ENCODE measurements at places on chromosomes 7 and 10.

DNA sequence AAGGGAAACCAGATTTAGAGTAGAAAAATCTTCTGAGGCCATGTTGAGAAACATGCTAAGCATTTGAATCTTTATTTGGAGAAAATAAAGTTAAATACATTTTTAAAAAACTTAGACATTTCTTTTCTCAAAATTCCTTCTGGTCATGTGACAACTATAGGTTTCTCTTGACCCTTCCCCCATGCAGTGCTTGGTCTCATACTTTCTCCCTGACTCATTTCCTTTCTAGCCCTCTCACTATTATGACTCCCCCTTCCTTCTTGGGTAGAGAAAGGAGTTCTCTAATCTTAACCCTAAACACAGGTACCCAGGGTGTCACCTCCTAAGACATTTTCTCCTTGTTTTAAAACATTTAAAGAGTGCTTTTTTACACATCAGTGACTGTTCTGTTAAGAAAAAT, 179.5 kb upstream of the TMEM106B start:
- DNase-seq, result no peak

DNA sequence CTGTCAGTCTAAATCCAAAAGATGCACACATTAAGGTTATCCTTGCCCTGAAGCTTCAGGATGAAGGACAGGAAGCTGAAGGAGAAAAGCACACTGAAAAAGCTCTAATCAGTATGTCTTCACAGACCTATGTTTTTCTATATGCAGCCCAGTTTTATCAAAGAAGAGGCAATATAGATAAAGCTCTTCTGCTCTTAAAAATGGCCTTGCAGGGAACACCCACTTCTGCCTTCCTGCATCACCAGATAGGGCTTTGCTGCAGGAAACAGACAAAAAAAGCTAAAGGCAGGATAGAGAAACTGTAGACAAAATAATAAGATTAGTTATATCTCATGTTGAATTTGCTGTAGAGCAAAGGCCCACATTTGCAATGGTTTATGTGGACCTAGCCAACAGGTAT, 14.9 kb upstream of the IFIT1B start:
- DNase-seq, result no peak

- DNase-seq, result no peak
Measured at GRCh38 chr10:49656845-49657493, 22.5 kb upstream of the C10orf53 start.

DNA sequence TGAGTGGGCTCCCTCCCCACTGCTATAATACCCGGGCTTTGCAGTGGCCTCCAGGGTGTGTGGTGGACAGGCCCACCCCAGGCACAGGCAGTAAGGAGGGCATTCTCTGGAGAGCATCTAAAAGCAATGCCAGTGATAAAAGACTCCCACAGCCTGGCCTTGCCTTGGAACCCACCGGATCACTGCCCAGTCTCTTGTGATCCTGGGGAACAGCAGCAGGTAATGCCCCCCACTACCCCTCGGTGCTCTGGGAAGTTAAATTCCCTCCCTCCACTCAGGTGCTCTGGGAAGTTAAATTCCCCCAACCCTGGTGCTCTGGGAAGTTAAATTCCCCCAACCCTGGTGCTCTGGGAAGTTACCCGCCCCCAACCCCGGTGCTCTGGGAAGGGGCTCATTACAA, 565.2 kb downstream of the TCERG1L start:
- no peak for DNase-seq

DNA sequence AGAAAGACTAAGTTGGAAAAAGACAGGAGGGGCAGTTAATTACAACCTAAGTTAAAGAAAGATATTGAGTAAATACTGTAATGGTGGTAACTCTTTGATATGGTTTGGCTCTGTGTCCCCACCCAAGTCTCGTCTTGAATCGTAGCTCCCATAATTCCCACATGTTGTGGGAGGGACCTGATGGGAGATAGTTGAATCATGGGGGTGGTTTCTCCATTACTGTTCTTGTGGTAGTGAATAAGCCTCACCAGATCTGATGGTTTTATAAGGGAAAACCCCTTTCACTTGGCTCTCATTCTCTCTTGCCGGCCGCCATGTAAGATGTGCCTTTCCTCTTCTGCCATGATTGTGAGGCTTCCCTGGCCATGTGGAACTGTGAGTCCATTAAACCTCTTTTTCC, 143.8 kb downstream of the GRK5 start:
- no peak for DNase-seq

DNA sequence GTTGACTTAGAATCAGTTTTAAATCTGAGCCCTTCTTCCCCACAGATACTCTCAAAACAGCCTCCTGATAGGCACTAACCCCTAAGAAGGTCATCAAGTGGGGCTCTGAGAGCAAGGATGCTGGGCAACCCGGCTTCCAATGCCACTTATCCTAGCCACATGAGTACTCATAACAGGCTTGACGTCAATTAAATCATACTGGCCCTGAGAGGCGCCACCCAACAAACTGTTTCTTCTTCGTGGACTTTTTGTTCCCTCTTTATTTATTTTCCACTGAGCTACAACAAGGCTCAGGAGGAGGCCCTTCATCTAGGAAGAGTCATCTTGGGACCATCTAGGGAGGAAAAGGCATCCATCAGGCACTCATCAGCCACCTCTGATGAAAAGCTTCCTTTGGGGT, 255.9 kb downstream of the KCNMA1 start:
- DNase-seq, result no peak

DNA sequence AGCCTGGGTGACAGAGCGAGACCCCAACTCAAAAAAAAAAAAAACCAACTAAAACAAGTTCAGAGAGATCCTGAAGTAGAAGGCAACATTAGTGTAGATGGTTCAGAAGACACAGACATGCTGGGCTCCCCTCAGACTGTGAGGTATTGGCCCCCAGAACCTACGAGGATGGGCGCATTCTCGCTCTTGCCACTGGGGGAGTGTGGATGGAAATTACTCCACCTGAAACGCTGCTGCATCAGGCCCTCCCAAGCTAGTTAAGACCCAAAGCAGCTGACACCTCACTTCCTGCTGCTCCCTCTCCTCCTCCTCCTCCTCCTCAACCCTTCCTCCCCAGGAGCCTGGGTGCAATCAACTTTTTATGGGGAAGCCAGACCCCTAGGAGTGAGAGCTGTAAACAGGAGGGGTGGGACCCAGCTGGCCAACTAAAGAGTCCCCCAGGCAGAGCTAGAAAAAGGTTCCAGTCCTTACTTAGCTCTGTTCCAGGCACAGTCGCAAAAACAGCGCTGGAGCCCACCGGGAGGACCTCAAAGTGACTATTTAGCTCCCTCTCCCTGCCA, 7.4 kb downstream of the SH3PXD2A start:
- no peak for DNase-seq

- DNase-seq, result peak; percentile 53
Measured at GRCh38 chr7:36128448-36129047, 24.5 kb upstream of the EEPD1 start.

DNA sequence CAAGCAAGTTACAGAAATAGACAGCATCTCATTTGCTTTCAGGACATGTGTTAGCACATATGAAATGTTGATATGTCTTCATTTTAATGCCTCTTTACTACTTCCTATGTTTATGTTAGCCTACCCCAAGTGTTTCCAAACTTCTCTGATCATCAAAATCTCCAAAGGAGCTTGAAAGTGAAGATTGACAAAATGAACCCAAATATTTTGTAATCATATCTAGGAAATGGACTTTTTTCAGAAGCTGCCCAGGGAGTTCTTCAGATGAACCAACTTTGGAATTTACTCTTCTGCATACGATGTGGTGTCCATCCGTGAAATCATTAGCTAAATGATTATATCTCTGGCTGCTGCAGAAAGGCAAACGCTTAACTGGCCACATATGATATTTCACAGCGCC, 101.2 kb upstream of the AOAH start:
- DNase-seq, result no peak

GRCh38 chr7:53806119-53806518, 736.1 kb upstream of the VSTM2A start:
- DNase-seq, result no peak

DNA sequence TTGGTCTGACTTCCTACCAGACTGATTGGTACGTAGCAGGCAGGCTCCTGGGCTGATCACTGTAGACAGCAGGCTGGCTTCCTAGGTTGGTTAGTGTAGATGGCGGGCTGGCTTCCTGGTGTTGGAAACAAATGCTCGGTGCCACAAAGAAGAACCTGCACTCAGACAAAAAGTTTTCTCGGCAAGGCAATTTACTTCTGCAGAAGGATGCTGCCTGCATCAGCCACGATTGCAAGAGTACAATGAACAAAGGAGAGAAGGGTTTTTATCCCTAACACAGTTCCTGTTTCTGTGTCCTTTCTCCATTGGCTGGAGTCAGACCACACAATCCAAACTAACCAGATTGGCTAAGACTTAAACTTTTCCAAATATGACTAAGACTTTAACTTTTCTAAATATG, 123.6 kb upstream of the PPP2R2D start:
- no peak for DNase-seq

GRCh38 chr7:36438211-36438610, 48.5 kb downstream of the ANLN start:
- no peak for DNase-seq

DNA sequence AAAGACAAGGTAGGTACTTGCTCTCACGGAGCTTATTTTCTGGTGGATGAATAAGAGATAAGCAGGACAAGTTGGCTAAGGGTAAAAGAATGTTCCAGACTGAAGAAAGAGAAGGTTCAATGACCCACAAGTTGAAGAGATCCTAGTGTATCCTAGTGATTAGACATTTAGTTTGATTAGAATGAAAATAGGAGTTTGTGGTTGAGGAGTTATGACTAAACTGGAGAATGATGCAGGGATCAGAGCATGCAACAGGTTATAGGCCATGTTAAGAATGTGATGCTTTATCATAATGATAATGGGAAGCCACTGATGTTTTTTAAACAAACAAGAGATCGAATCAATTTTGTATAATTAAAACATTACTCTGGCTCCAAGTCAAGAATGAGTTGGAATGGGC, 357.2 kb downstream of the HPSE2 start:
- no peak for DNase-seq

DNA sequence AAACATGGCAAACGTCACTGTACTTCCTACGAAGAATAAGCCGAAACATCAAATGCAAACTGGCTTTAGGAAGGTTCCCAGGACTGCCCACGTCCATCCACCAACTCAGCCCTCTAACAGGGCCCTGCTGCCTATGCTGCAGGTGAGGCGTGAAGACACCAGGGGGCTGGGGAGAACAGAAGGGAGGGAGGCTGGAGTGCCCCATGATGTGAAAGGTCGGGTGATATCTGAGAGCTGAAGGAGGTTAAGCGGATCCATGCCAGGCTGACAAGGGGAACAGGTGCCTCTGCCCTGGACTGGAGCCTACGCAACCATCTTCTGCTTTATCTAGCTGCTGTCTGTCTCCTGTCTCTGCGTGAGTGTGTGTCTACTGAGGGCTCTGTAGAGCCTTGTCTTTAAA, 40.2 kb upstream of the ATP6V0A4 start:
- DNase-seq, result peak; percentile 19

GRCh38 chr7:102236592-102237287, 49.9 kb upstream of the SH2B2 start:
- peak; percentile 46 for DNase-seq

GRCh38 chr10:10959666-10960065, 58.0 kb upstream of the CELF2 start:
- DNase-seq, result no peak

DNA sequence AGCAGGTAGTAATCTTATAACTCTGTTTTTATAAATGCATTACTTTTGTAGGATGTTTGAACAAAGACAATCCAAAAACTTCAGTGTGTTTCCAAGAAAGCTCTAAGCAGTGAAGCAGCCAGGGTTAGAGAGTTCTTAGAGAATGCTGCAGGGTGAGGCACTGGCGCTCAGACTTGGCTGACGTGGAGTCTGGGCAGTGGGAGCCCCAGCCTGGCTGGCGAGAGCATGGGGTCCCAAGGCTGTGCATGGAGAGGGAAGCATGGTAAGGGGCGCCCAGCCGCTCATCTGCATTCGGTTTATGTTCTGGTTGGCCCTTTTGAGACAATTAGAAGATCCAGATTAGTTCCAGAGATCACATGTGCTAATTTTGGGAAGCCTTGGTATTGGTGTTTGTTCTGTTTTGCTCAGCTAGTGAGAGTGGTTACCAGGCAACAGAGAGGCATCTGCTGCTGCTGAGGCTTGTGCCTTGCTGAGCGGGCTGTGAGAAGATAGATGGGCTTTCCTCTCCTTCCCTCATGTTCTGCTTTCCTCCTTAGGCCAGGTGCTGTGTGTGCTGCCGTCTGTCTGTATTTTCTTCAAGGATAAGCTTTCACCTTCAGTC, 10.3 kb downstream of the SUN1 start:
- DNase-seq, result no peak

DNA sequence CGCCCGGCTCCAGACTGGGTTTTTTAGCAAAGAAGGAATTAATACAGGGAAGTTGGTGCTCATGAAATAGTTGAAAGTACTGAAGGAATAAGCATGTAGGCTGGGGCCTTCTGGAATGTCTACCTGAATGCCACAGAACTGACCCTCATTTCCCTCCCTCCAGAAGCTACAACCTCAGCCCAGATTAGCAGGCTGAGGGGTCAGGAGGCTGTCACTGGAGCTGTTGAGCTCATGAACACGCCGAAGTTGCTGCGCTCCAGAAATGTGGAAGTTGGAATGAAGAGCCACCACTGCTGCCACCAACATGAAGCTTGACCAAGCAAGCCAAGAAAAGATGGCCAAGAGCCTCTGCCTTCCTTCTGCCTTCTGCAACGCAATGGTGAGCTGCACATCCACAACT, 52.2 kb upstream of the KMT2E start:
- DNase-seq, result no peak

GRCh38 chr7:43612599-43613589, 30.0 kb downstream of the STK17A start:
- no peak for DNase-seq

GRCh38 chr7:41010967-41011366, 691.9 kb downstream of the INHBA start:
- DNase-seq, result no peak

- DNase-seq, result peak; percentile 65
Measured at GRCh38 chr7:29146888-29147609, 712 bp upstream of the CPVL start.

DNA sequence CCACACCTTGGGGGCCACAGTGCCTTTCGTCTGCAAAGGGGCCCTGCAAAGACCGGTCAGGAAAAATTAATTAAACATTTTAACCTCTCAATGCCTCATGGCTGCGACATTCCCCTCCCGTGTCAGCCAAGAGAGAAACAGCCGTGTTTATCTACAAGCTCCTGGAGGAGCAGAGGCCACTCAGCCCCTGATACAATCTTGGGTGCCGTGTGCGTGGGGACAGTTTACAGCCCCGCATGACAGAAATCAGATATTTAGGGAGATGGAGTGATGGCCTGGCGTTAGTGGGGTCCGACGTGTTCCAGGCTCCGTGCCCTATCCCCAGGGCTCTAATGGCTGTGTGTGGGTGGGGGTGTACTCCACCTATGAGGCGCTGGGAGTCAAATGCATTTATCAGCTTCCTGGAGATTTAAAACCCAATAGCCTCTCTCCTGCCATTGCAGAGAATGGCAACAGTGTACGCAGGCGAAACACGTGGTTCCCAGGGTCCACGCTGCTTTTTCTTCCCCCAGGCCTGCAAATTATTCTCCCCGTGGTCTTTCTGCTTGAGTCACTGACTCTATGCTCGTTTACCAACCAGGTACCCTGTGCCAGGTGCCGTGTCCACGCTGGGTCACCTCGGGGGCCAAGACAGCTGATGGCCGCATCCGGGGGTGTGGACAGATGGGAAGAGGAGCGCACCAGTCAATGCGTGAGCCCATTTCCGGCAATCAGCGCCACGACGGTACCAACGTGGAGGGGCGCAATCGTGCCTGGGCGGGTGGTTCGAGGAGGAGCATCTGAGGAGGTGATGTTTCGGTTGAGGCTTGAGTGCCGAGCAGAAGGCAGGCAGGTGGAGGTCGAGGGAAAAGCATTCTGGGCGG, 26.6 kb upstream of the PSMG3 start:
- DNase-seq, result no peak

- no peak for DNase-seq
Measured at GRCh38 chr10:77605466-77605865, 32.1 kb downstream of the KCNMA1 start.

All from NCI-H748 treated with DMSO at 0.1 percent for 48 hours (cell line).